ENCODE measurements at places on chromosomes 2 and 18.

DNA sequence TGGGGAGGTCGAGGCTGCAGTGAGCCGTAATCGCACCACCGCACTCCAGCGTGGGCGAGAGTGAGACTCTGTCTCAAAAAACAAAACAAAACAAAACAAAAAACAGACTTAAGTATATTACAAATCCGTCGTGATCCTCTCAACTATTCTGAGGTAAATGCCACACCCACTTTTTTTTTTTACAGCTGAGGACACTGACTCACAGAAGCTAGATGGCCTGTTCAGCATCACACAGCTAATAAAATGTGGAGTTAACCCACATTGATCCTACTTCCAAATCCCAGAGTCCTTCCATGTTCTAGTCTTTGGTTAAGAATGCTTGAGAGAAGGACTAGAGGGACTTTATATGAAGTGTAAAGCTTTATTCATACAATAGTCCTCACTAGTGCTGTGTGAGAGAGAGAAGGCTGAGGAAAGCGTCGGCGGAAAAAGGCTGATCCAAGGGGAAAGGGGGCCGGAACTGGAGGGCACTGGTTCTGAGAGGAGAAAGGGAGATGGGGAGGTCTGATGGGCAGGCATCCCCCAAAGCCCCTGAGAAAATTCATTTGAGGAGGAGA is 627 bp downstream of the RNF25 start:
- no peak for DNase-seq

GRCh38 chr2:144452989-144453336 is 67.0 kb downstream of the ZEB2 start:
- no peak for DNase-seq

DNA sequence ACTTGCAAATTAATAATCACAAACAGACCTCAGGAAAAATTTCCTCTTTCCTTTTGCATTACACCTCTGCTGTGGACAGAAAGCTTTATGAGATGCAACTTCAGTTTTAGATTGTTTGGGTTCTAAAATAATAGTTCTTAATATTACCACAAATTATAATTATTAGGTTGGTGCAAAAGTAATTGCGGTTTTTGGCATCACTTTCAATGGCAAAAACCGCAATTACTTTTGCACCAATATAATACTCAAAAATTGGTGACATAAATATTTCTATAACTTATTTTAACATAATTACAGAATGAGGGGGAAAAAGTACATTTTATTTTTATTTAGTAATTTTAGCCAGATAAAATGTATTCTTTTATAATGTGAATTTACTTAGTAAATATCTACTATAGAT is 804.4 kb upstream of the FAM98A start:
- DNase-seq, result no peak

DNA sequence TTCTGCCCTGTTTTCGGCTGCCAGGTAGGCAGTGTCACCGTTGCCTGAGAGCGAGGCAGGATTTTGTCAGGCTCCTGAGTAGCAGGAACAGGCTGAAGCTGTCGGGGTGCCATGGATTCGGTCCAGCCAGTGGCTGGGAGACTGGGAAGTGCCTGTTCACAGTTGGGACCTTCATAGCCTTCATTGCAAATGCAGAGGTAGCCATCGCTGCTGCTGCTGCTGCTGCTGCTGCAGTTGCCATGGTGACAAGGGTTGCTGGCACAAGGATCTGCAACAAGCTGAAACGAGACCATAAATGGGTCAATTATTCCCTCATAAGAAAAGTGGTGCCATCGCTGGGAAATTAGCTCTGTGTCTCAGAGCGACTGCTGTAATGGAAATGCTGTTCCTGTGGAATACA is 122.7 kb downstream of the DNER start:
- no peak for DNase-seq

- DNase-seq, result no peak
These were observed 813.7 kb downstream of the ERBB4 start for GRCh38 chr2:211724933-211725332.

DNA sequence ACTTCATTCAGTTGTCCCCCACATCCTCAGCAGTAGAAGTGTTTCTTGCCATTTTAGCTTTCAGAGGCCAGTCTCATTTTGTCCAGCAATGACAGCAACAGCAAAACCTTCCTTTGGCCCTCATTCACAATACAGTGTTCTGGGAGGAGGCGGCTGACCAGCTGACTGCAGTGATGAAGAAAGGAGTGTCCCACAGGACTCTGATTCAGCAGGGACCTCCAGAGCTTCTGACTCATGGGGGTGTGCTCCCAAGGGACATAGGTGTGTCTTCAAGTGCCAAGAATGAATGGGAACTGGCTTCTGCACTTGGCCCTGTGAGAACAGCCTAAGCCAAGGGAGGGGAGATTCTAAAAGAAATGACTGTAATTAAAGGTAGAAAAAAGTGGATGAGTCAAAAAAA is 147.0 kb upstream of the PELI1 start:
- DNase-seq, result no peak

DNA sequence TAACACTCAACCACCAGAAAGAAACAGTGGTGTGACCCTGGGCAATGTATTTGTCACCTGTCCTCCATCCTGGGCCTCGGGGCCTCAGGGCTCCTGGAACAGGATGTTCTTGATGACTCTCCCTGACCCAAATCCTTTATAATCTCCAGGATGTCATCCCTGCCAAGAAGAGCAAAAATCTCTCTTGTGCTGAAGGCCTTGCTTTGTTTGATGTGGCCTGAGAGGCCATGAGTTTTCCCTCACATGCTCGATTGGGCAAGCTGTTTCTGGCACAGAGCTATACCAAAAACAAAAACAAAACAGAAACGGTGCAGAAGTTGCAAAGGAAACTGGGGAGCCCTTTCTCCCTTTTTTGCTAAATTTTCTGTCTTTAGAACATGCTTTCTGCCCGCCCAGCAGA is 35.7 kb upstream of the ST3GAL5 start:
- no peak for DNase-seq

- DNase-seq, result no peak
These were observed 41.3 kb downstream of the PSMG2 start for GRCh38 chr18:12744103-12744502.

DNA sequence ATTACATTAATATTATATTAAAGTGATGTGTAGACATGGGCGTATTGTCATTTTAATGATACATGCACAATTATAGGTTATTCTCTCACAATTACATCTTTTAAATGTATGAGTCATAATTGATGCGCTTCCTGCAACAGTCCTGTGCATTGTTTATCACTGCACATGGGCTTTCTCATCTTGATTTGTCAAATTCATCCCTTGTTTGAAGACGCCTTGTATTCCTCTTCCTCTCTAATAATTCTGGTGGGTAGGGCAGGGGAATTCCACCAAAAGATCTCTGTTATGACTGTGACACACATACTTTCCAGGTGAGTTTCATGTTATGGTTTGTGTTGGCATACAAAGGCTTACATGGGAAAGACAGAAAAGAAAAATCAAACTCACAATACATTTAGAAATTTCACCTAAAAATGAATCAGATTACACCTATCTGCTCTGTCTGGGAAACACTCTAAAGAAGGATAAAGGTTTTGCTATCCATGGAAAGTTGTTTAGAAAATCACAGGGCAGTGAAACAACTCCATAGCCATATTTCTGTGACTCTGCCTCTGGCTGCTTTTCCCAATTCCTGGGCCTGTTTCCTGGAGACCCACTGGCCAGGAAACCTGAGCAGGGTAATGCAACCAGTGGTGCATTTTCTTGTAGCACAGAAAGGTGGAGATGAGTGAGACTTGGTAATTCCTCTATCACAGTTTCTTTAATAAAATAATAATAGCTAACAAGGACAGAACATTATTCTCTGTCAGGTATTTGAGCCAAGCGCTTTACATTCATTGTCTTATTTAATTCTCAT is 13.2 kb downstream of the SLC9A2 start:
- DNase-seq, result no peak

DNA sequence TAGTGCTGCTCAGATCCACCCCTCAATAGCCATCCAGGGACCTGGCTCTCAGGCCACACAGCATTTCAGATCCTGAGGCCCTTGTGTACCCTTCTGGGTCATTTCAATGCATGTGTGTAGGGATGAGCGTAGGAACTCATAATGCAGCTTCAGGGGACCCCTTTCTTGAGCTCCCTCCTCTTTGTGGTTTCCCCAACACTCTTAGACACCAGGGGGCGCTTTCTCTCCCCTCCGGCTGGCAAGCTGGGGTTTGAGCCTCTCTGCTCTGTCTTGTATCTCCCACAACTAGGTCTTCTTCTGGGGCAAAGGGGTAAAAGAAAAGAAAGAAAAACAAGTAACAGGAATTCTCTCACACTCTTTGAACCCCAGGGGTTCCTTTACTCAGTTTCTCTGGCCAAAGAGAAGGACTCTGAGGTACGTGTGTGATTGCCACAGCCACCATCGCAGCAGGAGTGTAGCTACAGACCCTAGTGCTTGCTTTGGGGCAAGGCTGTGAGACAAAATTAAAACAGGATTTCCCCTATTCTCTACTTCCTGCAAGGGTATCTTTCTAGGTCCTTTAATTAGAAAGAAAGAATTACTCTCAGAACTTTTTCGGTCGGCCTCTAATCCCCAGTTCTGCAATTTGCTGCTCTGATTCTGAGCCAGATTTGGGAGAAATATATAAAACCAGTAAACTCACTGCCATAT is 38.0 kb downstream of the CABYR start:
- no peak for DNase-seq

GRCh38 chr18:61322265-61322873 is 10.9 kb upstream of the CDH20 start:
- DNase-seq, result no peak

DNA sequence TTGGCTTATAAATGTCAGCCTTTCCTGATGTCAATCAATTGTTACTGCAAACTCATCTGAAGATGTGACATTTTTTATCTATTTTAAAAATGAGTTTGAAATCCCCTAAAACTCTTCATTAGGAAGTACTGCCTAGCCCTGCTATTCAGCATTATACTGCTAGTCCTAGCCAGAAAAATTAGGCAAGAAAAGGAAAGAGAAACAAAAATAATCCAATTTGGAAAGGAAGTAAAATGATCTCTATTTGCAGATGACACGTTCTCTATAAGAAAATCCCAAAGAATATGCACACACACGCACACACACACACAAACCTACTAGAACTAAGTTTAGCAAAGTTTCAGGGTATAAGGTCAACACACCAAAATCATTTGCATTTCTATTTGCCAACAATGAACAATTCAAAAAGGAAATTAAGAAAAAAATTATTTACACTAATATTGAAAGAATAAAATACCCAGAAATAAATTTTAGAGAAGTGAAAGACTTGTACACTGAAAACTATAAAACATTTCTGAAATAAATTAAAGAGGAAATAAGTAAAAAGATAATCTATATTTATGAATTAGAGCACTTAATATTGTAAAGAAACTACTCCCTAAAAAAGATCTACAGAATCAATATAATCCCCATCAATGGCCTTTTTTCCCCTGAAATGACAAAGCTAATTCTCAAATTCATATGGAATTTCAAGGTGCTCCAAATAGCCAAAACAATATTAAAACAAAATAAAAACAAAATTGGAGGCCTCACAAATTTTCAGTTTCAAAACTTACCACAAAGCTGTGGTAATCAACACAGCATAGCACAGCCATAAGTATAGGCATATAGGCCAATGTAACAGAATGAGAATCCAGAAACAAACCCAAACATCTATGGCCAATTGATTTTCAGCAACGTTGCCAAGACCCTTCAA is 433.7 kb upstream of the TRIB2 start:
- DNase-seq, result no peak

- DNase-seq, result peak; percentile 40
These were observed 519 bp downstream of the METTL4 start for GRCh38 chr18:2570772-2571199.

DNA sequence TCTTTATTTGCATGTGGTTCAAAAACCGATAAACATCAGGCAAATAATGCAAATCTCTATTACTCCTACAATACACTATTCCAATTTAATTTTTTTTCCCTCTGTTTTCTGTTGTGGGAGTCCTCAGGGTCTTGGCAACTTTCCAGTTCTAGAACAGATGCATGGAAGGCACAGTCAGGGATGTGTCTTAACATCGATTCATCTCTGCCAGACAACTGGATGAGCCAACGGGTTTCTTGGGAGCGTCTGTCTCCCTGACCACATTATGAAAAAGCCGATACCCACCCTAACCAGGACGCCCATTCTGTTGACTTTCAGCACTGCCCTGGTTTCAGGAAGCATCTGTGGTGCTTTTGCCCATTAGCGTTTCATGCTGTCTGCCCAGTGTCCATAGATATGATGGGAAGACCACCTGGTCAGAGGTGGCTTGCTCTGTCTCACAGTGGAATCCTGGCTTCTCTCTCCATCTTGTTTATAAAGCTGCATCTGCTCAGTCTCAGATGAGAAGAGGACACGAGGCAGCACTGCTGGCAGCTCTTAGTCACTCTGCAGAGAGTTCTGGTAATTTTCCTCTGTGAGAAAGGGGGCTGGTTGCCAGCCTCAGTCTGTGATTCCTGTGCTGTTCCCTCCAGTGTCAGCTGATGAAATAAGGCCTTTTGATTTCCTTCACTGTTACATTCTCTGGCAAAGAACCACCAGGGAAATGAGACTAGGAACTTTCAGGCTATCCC is 57.9 kb upstream of the KCNE4 start:
- DNase-seq, result no peak

DNA sequence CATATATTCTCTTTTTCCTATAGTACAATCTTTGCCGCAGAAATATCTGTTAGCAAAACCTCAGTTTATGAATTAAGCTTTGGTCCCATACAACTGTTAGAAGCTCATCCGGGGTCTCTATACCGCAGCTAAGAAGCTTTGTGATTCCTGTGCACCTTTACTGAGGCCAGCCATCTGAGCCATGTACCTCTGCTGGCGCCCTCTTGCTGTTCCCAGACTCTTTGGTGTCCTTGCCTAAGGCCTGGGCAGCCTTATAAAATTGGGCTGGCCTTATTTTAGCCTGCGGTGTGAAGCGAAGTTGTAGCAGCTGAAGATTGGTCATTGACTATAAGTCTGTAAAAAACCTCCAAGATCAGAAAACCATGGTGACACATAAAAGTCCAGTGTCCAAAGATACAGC is 1135.1 kb upstream of the CHAC2 start:
- no peak for DNase-seq

- DNase-seq, result no peak
These were observed 71.7 kb downstream of the MYOM1 start for GRCh38 chr18:3147935-3148554.

DNA sequence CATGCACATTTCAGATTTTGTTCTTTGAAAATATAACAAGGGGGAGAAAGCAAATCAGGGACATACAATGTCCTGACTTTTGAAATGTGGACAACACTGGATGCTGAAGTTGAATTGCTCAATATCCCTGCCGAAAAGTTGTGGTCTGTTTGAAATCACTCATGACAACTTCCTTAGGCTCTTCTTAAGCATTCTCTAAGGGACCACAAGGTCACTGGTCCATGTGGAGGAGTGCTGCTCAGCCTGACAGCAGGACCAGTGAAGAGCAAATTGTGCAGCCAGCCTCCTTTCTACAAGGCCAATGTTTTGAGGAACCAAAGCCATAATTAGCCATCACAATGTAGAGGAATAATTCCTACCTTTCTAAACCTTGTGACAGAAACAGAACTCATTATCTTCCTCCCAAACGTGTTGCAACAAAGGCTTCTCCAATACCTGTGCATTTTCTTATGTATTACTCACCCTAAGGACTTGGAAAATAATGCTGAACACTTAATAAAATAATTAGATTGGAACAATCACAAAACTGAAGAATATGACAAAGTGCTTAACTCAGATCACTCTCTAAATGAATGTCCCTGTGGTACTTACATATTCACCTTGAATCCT is 1477.6 kb upstream of the NXPH2 start:
- DNase-seq, result no peak

Data from stimulated activated CD8-positive, alpha-beta memory T cell treated with anti-CD3 and anti-CD28 coated beads, Interleukin-7, amount 100 ng/mL, for 4 hours (primary cell).